ENCODE measurements at places on chromosomes 7 and 10. TPM values are rescaled to one million over a fixed set of nuclear protein-coding genes. Genes with fewer than 3 reads are reported as not detected.

DNA sequence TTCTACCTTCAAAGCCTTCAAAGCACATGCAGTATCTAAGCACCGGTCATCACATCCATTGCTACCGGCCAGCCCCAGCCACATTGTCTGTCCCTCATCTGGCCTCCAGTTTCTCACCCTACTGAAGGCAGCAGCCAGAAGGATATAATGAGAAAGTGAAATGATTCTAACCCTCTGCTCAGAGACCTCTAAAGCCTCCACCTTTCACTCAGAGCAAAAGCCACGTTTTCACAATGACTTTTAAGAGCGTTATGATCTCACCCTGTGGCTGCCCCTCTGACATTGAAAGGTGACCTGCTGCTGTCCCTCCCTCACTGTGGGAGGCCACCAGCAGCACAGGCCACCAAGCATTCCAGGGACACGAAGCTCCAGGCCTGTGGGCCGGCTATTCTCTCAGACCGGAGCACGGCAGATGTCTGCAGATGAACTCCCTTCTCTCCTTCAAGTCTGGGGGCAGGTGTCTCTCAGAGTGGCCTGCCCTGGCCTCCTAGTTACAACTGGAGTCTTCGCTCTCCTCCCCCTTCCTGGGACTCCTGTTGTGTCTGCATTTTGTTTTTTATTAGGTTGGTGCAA lies 94.9 kb upstream of the EEPD1 start:
- no peak for DNase-seq

- DNase-seq: no peak
Observed at GRCh38 chr10:24333736-24334135, 124.8 kb downstream of the KIAA1217 start.

DNA sequence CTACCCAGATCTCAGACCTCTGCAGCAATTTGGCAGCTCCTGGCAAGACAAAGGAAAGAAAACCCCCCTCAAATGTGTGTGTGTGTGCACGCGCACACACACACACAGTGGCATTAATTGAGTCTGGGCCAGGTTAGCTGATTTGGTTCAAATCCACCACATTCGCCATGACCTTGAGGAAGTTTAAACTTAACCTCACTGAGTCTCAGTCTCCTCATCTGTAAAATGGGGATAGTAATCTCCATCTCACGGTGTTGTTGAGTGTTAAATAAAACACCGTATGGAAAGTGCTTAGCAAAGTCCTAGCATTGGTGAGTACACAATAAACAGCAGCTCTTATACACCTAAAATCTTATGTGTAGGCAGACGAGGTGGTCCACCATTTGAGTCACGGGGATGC lies 4.9 kb downstream of the LOXL4 start:
- DNase-seq: no peak

GRCh38 chr7:101576998-101577397 lies 52.1 kb downstream of the MYL10 start:
- no peak for DNase-seq

- DNase-seq: no peak
Observed at GRCh38 chr10:13709931-13710650, 123.3 kb downstream of the PRPF18 start.

DNA sequence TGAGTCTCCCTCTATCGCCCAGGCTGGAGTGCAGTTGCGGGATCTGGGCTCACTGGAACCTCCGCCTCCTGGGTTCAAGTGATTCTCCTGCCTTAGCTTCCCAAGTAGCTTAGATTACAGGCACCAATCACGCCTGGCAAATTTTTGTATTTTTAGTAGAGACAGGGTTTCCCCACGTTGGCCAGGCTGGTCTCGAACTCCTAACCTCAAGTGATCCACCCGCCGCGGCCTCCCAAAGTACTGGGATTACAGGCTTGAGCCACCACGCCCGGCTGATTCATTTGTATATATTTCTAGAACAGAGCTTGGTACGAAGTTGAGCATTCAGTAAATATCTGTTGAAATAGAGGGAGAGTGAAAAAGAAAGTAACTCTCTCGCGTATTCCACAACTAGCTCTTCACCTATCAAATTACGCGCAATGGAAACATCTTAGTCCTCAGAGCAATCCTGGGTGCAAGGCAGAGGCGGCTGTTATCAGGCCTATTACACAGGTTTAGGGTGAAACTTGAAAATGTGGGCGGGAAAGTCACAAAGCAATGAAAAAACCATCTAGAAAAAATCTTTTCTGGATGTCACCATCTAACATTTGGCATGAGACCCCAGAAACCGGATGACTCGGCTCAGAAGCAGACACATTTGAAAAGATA lies 707 bp upstream of the GHITM start:
- DNase-seq: no peak

- no peak for DNase-seq
Observed at GRCh38 chr7:115135769-115136410, 214.0 kb downstream of the MDFIC start.

- no peak for DNase-seq
Observed at GRCh38 chr10:123847686-123848432, 43.7 kb downstream of the CPXM2 start.

GRCh38 chr7:37729181-37729580 lies 45.6 kb downstream of the GPR141 start:
- no peak for DNase-seq

- no peak for DNase-seq
Observed at GRCh38 chr10:33012306-33012705, 54.3 kb upstream of the ITGB1 start.

DNA sequence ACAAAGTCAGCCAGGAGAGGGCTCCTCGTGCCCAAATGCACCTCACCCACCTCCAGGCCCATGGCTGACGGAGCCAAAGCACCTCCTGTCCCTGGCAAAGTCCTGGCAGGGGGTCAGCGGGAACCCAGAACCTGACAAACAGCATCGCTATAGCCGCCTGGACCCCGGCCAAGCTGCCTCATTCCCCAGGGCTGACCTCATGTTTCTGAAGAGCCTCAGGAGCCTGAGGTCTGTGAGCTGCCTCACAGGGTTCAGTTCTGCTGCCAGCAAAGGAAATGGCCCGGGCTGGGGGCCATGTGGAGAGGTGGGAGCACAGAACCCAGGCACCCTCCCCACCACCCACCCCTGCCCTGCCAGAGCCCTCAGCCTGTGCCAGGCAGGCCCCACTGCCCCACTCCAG lies 4.2 kb upstream of the NANOS1 start:
- DNase-seq: peak; percentile 78

DNA sequence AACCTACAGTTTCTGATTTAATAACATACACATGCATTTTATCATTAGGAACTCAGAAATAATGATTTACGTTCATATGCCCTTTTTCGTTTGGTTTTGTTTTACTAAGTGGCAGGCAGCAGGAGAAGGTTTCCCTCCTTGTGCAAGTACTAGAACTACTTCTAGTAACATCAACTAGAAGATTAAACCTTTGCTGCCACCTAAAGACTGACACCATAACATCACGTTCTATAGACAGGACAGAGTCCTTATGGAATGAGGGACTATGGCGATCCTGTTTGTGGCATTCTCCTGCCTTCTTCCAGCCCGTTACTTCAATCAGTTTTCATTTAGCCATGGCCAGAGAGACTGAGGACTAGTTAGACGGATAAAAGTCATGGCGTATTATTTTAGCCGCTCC lies 53.2 kb downstream of the GAD2 start:
- peak; percentile 57 for DNase-seq

DNA sequence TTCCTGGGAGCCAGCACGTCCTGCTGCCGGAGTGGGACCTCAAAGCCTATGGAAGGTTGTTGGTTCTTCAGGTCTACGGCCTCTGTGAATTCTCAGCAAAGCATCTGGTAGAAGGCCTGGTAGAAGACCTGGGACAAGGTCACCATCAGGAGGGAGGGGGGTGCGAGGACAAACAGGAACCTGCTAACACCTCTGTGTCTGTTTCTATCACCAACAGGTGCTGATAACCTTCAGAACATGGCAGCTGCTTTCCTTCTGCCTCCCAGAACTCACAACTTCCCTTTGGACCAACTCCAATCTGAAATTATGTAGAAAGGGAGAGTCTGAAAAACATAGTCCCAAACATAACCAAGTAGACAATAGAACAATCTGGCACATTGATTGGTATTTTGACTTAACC lies 8.3 kb upstream of the MET start:
- DNase-seq: no peak

DNA sequence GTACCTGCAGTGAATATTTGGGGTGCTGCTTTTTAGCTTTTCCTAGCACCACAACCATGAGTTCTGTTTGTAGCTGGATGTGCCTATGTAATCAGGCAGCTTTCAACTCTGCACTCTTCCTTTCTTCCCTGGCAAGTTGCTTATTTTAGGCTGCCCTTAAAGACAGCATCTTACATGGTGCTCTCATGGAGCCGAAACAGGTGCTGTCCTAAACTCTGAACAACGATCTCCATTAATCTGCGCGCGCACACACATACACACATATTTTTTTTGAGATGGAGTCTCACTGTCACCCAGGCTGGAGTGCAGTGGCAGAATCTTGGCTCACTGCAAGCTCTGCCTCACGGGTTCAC lies 9.1 kb downstream of the RPS24 start:
- DNase-seq: no peak

GRCh38 chr10:16987206-16987621 lies 142.4 kb downstream of the CUBN start:
- DNase-seq: peak; percentile 65

GRCh38 chr10:44300666-44301649 lies 83.9 kb downstream of the CXCL12 start:
- DNase-seq: peak; percentile 76

DNA sequence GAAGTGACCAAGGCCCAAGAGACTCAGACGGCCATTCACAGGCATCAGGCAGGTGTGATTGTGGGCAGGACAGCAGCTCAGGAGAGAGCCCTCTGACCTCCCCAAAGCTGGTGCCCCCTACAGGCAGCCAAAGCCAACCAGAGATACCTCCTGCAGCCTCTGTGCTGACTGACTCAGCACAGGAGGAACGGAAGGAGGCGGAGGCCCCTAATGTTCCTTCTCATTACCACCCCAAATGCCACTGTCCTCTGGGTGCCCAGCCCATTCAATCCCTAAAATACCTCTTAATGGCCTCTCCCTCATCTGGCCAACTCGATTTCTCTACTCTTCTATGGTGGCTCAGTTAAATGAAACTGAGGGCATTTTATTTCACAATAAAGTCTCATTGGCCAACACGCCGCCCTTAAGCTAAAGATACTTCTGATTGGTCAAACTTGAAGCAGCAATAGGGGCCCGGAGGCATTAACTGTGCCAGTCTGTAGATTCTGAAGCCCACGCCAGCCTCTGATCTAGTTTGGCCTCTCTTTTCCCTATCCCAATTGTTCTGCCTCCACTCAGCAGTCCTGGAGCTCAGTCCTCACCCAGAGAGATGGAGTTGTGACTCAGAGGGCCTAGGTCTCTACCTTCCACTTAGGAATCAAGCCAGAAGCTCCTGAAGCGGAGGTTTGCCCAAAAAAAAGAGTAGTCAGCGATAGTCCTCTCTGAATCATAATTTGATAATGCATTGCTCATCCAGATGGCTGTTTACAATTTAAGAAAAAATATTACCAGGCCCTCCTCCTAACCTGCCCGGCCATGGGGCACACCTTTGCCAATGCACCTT lies 1.2 kb downstream of the CYREN start:
- DNase-seq: peak; percentile 47

DNA sequence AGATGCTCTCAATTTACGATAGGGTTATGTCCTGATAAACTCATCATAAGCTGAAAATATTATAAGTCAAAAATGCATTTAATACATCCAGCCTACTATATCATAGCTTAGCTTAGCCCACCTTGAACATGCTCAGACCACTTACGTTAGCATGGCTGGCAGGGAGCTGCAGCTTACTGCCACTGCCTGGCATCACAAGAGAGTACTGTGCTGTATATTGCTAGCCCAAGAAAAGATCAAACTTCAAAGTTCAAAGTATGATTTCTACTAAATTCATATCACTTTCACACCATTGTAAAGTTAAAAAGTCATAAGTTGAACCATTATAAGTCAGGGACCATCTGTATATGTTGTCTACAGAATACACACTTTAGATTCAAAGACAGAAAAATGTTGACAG lies 91.6 kb downstream of the HYCC1 start:
- DNase-seq: no peak

ZP3 gene
- 0.99 TPM for total RNA-seq

TET1 gene
- total RNA-seq: 12.8 TPM

FAM131B gene
- 0.22 TPM for total RNA-seq

RAB19 gene
- not detected for total RNA-seq

OR2A5 gene
- total RNA-seq: not detected

GSDME gene
- 24.4 TPM for total RNA-seq

MAGI2 gene
- 1.8 TPM for total RNA-seq

TUBB8 gene
- total RNA-seq: not detected

HOGA1 gene
- total RNA-seq: 3.5 TPM

VIPR2 gene
- total RNA-seq: 10.2 TPM

MYL7 gene
- not detected for total RNA-seq

All from SJCRH30 (cell line).